Sigmoid colon (tissue), 7 donors: ENCODE measurements at places on chromosomes 7 and 10.
A peak's percentile ranks its signal among the peaks of the same experiment; 100 is the strongest.

GRCh38 chr10:110409926-110410325, 87.8 kb upstream of the DUSP5 start:
- no peak for DNase-seq
- H3K27ac ChIP-seq: peak overlapping the region; percentile 78
- no peak overlapping the region for H3K4me3 ChIP-seq

DNA sequence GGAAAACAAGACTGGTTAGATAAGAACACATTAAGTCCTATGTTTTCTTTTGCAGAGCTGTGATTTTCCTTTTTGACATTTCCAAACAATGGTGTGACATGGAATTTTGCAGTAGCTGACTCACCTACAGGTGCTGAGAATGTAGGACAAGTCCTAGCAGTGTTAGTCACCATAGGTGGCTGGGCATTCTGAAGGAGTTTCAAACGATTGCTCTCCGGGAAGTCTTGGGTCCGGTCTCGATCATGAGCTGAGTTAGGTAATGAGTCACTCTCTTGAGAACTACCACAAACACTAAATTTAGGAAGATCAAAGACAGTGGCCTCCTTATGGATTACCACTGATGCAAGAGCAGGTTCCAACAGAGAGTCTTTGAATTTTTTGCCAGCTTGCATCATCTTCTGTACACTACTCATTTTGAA, 3.6 kb downstream of the FIGNL1 start:
- DNase-seq: no peak
- no peaks in the 10 kb centered on the region for H3K27me3 ChIP-seq
- H3K4me1 ChIP-seq: no peaks in the 10 kb centered on the region
- H3K36me3 ChIP-seq: peaks cover 17% of the 10 kb centered on the region

GRCh38 chr7:96200740-96201139, 121.2 kb downstream of the SLC25A13 start:
- no peak overlapping the region for H3K27ac ChIP-seq
- DNase-seq: no peak
- peaks cover 3% of the 10 kb centered on the region for H3K36me3 ChIP-seq
- no peaks in the 10 kb centered on the region for H3K4me1 ChIP-seq
- H3K4me3 ChIP-seq: no peak overlapping the region

DNA sequence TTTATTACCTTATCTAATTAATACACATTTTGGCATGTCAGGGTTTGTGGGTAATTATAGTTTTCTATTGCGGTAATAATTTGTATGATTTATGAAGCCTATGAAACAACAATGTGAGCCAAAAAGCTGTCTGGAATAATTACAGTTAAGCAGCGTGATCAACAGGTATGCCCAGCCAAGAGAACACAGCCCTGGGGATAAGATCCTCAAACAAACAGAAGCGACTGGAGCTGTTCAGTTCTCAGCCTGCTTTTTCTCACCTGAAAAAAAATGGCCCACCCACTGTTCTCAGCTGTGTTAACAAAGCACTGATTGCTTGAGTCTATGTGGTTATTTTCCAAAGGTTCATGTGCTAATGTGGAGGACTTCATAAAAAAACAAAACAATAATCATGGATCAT, 855.8 kb downstream of the GATA3 start:
- no peaks in the 10 kb centered on the region for H3K36me3 ChIP-seq
- H3K4me1 ChIP-seq: no peaks in the 10 kb centered on the region
- no peak overlapping the region for H3K27ac ChIP-seq
- no peak for DNase-seq

GRCh38 chr10:52573347-52573746, 199.2 kb downstream of the MBL2 start:
- H3K27ac ChIP-seq: no peak overlapping the region
- no peaks in the 10 kb centered on the region for H3K4me1 ChIP-seq
- no peak overlapping the region for H3K4me3 ChIP-seq
- DNase-seq: no peak
- H3K36me3 ChIP-seq: no peaks in the 10 kb centered on the region

DNA sequence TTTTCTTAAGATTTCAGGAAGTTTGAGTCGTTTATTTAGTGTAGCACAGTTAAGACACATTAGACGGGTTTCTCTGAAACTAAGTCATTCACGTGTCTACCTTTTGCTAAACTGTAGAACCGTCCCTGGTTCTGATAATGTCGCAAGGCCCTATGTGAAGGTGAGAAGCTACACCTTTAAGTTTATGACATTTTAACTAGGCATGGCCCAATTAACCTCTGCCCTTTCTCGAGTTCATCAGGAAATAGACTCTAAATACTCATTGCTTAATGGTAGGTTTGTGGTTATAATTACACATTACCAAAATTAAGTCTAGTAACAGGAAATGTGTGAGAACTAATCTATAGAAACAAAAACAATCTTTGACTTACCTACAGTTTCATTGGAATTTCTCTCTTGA, 126.6 kb upstream of the FZD8 start:
- H3K36me3 ChIP-seq: no peaks in the 10 kb centered on the region
- H3K4me3 ChIP-seq: no peak overlapping the region
- peaks cover 3% of the 10 kb centered on the region for H3K4me1 ChIP-seq
- H3K27me3 ChIP-seq: no peaks in the 10 kb centered on the region
- no peak for DNase-seq
- no peak overlapping the region for H3K27ac ChIP-seq

DNA sequence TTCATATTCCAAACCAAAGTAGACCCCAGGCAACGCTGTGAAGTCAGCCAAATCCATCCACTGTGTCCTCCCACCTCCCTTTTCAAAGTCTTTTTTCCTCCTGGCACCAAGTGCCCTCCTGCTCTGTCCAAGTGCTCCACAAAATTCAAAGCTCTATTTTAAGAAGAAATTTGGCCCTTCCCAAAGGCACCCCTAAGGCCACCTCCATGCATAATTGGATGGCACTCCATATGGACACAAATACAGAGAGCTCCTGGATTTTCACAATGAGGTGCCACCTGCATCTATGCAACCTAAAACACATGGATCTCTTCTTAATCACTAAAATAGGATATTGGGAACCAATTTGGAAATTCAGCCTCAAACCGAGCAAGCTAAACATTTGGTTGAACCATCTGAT, 121.6 kb downstream of the RELN start:
- no peak overlapping the region for H3K27ac ChIP-seq
- H3K27me3 ChIP-seq: no peaks in the 10 kb centered on the region
- DNase-seq: no peak

- no peaks in the 10 kb centered on the region for H3K4me1 ChIP-seq
- DNase-seq: no peak
- no peak overlapping the region for H3K4me3 ChIP-seq
- H3K36me3 ChIP-seq: peaks cover 9% of the 10 kb centered on the region
Observed at GRCh38 chr10:112461029-112461887, 14.2 kb downstream of the VTI1A start.

- H3K4me3 ChIP-seq: peak overlapping the region; percentile 34
- H3K4me1 ChIP-seq: peaks cover 78% of the 10 kb centered on the region
- DNase-seq: no peak
- H3K27me3 ChIP-seq: no peaks in the 10 kb centered on the region
- no peaks in the 10 kb centered on the region for H3K36me3 ChIP-seq
Observed at GRCh38 chr10:484441-484924, 205.0 kb downstream of the DIP2C start.

DNA sequence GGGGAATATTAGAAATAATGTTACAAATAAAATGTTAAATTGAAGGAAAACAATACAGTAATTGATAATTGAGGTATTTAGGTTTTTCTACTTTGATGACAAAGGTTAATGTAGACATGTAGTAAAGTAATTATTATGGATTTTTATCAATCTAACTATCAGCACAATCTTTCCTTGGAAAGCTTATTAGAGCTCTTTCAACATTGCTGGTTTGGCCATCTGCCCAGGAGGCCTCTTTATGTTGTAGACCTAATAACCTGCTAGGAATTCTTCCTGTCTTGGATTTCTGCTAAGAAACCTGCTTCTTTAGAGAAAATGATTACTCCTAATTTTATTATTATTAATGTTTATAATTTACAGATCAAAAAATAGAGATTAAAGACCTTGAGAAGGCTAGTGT, 78.9 kb downstream of the CHRM2 start:
- H3K4me1 ChIP-seq: peaks cover 57% of the 10 kb centered on the region
- DNase-seq: no peak
- no peaks in the 10 kb centered on the region for H3K36me3 ChIP-seq
- no peak overlapping the region for H3K4me3 ChIP-seq
- H3K27ac ChIP-seq: no peak overlapping the region

DNA sequence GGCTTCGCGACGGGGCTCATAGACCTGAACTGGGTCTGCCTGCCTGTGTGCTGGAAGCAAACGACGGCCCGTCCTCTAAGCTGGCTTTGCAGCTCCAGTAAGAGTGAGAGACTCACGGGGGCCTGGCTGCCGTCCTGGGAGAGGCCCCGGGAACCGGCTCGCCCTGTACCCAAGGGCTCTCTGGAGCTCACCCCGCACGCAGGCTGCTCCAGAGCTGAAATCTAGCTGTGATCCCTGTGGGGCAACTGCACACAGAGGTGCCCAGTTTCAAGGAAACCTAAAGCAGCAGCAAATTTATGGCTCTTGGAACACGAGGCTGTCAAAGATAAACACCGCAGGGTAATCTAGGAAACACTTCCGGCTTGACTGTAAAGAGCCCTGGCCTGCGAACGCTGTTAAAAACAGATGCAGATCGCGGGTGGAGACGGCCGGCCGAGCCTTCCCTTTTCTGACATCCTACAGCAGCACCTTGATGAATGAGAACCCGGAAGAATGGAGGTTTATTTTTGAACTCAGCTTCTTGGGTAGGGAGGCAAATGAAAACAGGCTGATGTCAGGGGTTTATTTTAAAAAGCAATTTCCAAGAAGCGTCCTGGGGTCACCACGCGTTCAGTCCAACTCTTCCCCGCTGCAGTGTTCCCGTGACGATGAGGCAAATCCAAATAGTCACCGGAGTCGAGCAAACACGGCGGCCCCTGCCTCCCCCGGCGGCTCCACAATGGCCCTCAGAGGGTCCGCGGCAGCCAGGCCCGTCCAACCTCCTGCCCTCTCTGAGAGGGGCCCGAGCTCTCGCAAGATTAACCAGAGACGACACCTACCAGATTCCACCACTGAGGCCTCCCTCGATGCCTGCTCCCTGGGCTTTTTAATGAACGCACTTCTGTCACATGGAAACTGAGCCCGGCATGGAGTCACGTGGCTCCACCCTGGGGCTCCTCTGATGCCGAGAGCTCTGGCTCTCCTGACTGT, 29.6 kb downstream of the AMZ1 start:
- peak; percentile 79 for DNase-seq
- peaks cover 23% of the 10 kb centered on the region for H3K4me1 ChIP-seq
- peaks cover 11% of the 10 kb centered on the region for H3K36me3 ChIP-seq
- H3K27ac ChIP-seq: peak overlapping the region; percentile 48
- H3K4me3 ChIP-seq: peak overlapping the region; percentile 14
- H3K27me3 ChIP-seq: no peaks in the 10 kb centered on the region

DNA sequence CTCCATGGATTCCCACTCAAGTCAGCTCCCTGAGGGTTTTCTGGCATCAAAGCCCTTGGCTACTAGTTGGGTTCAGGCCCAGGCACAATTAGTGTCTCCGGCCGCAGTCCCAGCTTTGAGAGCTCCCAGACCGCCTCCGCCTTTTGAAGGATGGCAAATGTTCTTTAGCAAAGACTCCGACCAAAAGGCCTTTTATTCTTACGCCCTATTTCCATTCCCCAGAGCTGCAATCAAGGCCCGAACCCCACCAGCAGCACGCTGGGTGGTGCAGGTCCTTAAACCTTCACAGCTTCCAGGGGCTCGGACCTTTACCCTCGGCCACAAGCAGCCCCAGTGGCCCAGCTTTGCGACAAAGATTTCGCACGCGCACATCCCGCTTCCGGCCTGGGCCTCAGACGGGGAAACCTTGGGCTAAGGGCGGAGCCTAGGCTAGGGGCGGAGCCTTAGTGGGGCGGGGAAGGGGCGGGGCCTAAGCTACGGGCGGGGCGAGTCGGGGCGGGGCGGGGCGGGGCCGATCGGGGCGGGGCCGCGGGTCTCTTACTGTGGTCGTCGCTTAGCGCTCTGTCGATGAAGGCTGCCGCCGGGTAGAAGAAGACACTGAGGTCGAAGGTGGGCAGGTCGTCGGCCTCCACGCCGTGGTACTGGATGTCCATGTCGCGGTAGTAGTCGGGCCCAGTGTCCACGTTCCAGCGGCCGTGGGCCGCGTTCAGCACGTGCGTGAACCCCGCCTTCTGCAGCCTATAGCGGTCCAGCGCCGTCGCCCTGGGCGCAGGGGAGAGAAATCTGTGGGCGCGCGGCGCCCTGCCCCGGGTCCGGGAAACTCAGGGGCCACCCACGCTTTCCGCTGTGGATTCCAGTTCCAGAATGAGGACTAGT, 68.0 kb upstream of the SAMD8 start:
- H3K36me3 ChIP-seq: no peaks in the 10 kb centered on the region
- no peak overlapping the region for H3K4me3 ChIP-seq
- no peaks in the 10 kb centered on the region for H3K4me1 ChIP-seq
- DNase-seq: peak; percentile 57

DNA sequence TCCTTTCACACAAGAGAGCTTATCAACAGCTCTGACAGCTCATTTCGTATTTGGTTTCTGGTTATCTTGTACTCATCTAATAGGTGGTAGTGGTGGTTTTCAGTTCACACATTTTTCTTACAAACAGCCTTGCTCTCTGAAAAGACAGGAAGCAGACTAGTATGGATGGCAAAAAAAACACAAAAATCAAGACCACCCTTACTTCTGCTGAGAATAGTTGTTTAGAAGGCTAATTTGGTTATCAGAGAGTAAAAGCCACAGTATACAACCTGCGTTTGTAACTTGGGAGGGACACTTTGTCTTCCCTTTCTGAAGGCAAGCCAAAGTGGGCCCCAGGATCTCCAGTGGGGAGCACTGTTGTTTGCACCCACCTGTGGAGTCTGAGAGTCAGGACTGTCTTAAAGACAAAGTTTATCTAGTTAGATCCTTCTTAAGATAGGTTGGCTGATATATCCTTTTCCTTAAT, 68.0 kb downstream of the PIP4K2A start:
- H3K36me3 ChIP-seq: no peaks in the 10 kb centered on the region
- no peak overlapping the region for H3K4me3 ChIP-seq
- H3K4me1 ChIP-seq: peaks cover 9% of the 10 kb centered on the region
- no peak overlapping the region for H3K27ac ChIP-seq
- no peak for DNase-seq

DNA sequence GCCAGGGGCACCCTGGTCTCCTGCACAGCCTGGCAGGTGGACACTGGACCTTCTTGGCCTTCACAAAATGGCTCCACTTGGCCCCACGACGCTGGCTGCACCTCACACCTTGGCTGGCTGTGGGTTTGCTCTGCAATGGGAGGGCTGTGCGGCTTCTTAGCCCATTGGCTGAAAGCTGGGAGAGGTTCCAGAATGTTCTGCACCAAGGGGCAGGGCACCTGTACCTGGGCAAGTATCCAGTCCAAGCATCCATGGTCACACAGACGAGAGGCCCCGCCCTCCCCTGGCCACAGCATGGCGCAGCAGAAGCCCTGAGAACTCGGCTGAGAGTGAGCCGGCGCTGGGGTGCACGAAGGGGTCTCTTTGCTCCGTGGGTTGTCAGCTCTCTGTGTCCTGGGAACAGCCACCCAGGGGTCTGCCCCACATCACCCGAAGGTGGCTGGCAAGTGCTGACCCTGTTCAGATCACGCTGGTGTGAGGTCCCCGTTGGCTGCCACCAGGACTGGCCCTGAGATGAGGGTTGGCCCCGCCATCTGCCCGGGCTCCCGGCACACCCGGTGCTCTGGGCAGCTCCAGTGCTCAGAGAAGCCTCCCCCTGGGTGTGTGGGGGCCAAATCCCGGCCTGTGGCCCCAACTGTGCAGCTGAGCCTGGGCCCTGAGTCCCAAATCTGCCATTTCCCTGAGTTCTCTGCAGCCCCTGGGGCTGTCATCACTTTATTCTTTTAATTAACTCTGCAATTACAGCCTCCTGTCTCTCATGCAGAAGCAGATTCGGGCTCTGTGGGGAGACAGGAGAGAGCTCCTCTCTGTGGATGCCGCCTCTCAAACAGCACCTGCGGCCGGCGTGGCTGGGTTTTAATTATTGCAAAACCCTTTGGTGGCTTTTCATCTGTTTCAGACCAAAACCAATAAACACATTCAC, 19.4 kb upstream of the ADGRA1 start:
- no peaks in the 10 kb centered on the region for H3K27me3 ChIP-seq
- DNase-seq: no peak
- no peaks in the 10 kb centered on the region for H3K4me1 ChIP-seq
- no peak overlapping the region for H3K27ac ChIP-seq
